Amniotic epithelial cell (primary cell): ENCODE measurements at places on chromosomes 12 and 14.
A peak's percentile ranks its signal among the peaks of the same experiment; 100 is the strongest.

- DNase-seq = peak; percentile 69
These were observed 220.3 kb downstream of the MON2 start for GRCh38 chr12:62686938-62687337.

- DNase-seq = no peak
These were observed 82.3 kb upstream of the RIN3 start for GRCh38 chr14:92431199-92431725.

- DNase-seq = no peak
These were observed 69.1 kb upstream of the GALNT9 start for GRCh38 chr12:132398386-132398991.

DNA sequence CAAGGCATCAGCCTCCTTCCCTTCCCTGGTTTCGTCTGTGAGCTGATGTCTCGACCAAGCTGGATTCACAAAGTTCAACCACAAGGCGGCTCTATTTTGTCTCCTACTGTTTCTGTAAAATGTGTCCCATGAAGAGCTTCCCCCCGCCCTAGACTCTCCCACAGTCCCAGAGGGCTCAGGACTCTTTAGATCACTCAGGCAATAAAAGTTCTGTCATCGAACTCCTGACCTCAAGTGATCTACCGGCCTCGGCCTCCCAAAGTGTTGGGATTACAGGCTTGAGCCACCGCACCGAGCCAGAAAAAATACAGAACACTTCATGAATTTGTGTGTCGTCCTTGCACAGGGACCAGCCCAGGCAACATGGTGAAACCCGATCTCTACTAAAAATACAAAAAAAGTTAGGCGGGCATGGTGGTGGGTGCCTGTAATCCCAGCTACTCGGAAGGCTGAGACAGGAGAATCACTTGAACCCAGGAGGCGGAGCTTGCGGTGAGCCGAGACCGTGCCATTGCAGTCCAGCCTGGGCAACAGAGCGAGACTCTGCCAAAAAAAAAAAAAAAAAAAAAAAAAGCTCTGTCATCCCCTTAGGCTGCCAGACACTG is 149.4 kb downstream of the BCL11B start:
- no peak for DNase-seq

DNA sequence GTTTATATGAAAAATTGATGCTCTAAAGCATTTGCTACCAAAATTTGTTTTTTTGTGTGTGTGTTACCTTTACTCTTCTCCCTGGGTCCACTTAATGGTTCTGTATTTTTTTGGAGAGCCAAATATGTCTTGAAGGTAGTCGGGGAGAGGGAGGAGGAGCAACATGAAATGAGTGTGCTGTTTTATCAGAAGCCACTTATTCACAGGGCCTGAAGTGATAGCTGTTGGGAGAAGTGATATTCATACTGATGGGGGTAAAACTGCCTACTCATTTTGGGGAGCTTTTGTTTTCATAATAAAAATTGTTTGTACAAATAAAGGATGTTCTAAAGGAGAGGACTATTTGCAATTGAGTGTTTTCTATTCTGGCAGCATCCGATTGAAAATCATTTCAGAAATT is 29.2 kb downstream of the CRADD start:
- no peak for DNase-seq

GRCh38 chr12:64457032-64457431 is 5.1 kb downstream of the TBK1 start:
- DNase-seq = peak; percentile 48

- DNase-seq = no peak
These were observed at the start of gene PAH for GRCh38 chr12:102917026-102917787. PAH (minus strand) TSS chr12:102917244; CDS start chr12:102917130, 114 bp downstream.

- no peak for DNase-seq
These were observed 26.2 kb upstream of the ALX1 start for GRCh38 chr12:85253853-85254252.

- DNase-seq = peak; percentile 37
These were observed 527.2 kb downstream of the FLRT2 start for GRCh38 chr14:86057018-86057667.

GRCh38 chr12:124453419-124454351 is 113.7 kb downstream of the NCOR2 start:
- peak; percentile 27 for DNase-seq

DNA sequence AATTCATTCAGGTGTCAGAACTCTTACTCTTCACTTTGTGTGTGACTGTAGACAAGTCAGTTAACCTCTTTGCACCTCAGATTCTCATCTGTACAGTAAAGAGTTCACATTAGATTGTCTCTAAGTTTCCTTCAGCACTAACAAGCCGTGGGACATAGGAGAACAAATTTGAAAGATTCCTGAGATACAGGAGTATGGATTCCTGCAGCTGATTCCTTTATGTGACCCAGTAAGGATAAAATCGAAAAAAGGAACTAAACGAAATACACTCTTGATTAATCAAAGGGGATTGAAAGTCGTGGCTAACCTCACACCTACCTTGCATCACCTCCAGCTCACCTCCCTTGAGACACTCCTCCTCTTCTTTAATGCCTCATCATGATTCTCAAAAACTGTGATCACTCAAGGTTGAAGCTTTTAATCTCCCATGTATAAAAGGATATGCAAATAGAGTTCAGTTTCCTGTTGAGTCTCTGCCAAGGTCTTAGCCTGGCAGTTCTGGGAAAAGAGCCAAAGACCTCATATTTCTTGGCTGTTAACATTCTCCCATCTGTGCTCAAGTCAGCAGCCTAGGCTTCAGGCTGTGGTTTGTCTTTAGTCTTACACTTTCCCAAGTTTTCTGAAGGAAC is 156.6 kb downstream of the DAD1 start:
- peak; percentile 96 for DNase-seq

GRCh38 chr14:104244221-104245011 is 106.0 kb downstream of the KIF26A start:
- no peak for DNase-seq

GRCh38 chr14:102574281-102575159 is 17.9 kb upstream of the RCOR1 start:
- no peak for DNase-seq
